ENCODE measurements at places on chromosomes 3 and 15. TPM values are rescaled to one million over a fixed set of nuclear protein-coding genes. Genes with fewer than 3 reads are reported as not detected.

CHRD gene
- total RNA-seq, result 31.3 TPM

SLC25A36 gene
- total RNA-seq, result 110 TPM

KCNMB3 gene
- 2.0 TPM for total RNA-seq

IGF2BP2 gene
- 39.1 TPM for total RNA-seq

FETUB gene
- total RNA-seq, result 0.49 TPM

CHRFAM7A gene
- total RNA-seq, result 1.4 TPM

OCA2 gene
- total RNA-seq, result 1.4 TPM

CYP1A2 gene
- 0.10 TPM for total RNA-seq

ITPKA gene
- total RNA-seq, result 0.39 TPM

SLC15A2 gene
- total RNA-seq, result 7.7 TPM

TRAT1 gene
- 0.59 TPM for total RNA-seq

All from skin of body (tissue), 3 donors.